ENCODE measurements at places on chromosomes 5 and 9.

DNA sequence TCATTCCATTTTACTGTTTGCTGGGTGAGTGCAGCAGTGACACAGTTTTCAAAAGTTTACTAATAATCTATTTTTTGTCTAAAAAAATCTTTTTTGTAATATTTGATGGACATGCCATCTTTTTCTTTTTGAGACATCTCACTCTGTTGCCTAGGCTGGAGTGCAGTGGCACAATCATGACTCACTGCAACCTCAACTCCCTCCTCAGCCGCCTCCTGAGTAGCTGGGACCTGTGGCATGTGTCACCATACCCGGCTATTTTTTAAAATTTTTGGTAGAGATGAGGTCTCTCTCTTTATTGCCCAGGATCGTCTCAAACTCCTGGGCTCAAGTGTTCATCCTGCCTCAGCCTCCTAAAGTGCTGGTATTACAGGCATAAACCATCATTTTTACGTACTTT is 86.0 kb downstream of the KDM4C start:
- no peak for DNase-seq

- DNase-seq, result no peak
Observed at GRCh38 chr5:108420158-108420557, 38.3 kb upstream of the FBXL17 start.

- peak; percentile 69 for DNase-seq
Observed at GRCh38 chr5:18305288-18305924, 671.1 kb downstream of the TAF11L14 start.

- peak; percentile 71 for DNase-seq
Observed at GRCh38 chr9:129336601-129337331, 158.7 kb upstream of the IER5L start.
